ENCODE measurements at places on chromosomes 7 and 10.
A peak's percentile ranks its signal among the peaks of the same experiment; 100 is the strongest.

GRCh38 chr10:129548600-129548999 is 81.6 kb downstream of the MGMT start:
- no peak for DNase-seq

GRCh38 chr10:119149729-119150128 is 15.8 kb downstream of the SFXN4 start:
- DNase-seq, result no peak

DNA sequence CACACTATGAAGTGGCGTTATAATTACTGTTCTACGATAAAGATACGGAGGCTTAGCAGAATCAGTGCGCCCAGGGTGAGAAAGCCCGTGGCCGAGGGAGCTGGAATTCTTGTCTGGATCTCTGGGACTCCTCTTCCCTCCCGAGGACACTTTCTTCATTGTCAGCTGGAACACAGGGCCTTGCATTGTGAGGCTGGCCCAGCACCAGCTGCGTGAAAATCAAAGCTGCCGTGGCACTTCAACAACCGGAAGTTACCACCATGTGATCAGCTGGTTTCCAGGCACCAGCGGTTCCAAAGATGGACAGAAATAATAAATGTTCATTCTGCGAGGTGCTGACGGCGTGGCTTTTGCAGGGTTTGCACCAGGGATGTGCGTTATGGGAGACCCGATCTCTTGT is 234.0 kb upstream of the PITRM1 start:
- no peak for DNase-seq

GRCh38 chr10:82464191-82464818 is 589.3 kb downstream of the NRG3 start:
- no peak for DNase-seq

- DNase-seq, result peak; percentile 7
Observed at GRCh38 chr10:12419262-12419847, 70.0 kb downstream of the CAMK1D start.

DNA sequence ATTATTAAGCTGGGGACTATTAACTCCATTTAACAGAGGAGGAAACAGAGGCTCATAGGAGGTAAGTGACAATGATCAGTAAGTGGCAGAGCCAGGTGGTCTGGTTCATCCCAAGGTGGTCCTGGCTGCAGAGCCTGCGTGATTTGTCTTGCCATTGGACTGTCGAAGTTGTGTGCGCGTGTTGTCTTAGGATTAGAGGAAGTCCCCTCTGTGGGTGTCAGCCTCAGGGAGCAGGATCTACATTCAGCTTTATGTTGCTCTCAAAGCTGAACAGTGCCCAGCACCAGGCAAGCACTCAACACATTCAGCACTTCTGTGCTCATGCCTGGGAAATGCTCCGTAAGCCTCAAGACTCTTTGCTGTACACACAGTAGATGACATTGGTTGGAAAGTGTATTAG is 139.5 kb downstream of the HERPUD2 start:
- no peak for DNase-seq

GRCh38 chr10:129793479-129793878 is 170.6 kb downstream of the EBF3 start:
- no peak for DNase-seq

DNA sequence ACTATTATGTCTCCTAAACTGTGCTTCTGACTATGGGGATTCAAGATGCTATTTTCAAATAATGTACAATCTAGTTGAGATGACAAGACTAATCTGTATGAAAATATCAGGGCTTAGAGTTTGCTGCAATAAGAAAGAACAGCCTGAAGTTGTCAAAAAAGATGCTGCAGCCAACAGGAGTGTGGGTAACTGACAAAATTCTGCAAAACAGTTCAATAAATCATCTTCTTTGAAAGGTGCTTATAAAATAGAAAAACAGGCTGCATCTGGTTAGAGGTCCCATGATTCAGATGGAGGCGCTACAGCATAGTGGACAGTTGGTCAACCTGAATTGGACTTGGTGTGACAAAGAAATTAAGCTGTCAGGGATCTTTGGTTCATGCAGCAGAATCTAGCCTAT is 511.0 kb downstream of the XPNPEP1 start:
- no peak for DNase-seq

DNA sequence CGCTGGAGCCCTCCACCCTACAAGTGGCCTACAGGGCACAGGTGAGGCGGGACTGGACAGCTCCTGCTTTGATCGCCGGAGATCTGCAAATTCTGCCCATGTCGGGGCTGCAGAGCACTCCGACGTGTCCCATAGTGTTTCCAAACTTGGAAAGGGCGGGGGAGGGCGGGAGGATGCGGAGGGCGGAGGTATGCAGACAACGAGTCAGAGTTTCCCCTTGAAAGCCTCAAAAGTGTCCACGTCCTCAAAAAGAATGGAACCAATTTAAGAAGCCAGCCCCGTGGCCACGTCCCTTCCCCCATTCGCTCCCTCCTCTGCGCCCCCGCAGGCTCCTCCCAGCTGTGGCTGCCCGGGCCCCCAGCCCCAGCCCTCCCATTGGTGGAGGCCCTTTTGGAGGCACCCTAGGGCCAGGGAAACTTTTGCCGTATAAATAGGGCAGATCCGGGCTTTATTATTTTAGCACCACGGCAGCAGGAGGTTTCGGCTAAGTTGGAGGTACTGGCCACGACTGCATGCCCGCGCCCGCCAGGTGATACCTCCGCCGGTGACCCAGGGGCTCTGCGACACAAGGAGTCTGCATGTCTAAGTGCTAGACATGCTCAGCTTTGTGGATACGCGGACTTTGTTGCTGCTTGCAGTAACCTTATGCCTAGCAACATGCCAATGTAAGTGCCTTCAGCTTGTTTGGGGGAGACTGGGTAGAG is at the start of gene COL1A2:
COL1A2 (plus strand) TSS at position 459 of the 704 bp plus-strand sequence; CDS start at position 596, 137 bp downstream.
- peak; percentile 4 for DNase-seq

GRCh38 chr10:53091574-53091973 is 319.0 kb upstream of the MBL2 start:
- DNase-seq, result no peak

DNA sequence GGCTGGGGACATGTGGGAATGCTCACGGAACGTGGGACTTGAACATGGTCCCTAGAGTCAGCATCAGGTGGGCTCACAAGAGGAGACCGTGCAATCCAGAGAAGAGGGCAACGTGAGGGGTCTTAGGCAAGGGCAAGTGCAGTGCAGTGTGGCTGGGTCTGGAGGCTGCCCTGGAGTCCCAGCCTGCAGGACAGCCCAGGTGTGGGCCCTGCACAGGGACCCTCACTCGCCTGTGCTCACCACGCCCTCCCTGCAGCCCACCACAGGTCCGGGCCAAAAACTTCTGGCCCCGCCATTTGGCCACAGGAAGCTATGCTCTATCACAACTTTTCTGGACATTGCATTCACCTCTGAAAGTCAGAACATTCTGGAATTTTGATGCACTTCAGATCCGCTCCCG is 133.5 kb downstream of the PAXIP1 start:
- DNase-seq, result no peak

GRCh38 chr7:135905858-135906257 is 71.3 kb downstream of the MTPN start:
- DNase-seq, result no peak

GRCh38 chr10:24929056-24929544 is 23.3 kb downstream of the PRTFDC1 start:
- no peak for DNase-seq

GRCh38 chr10:28922127-28922526 is 244.8 kb downstream of the BAMBI start:
- no peak for DNase-seq

DNA sequence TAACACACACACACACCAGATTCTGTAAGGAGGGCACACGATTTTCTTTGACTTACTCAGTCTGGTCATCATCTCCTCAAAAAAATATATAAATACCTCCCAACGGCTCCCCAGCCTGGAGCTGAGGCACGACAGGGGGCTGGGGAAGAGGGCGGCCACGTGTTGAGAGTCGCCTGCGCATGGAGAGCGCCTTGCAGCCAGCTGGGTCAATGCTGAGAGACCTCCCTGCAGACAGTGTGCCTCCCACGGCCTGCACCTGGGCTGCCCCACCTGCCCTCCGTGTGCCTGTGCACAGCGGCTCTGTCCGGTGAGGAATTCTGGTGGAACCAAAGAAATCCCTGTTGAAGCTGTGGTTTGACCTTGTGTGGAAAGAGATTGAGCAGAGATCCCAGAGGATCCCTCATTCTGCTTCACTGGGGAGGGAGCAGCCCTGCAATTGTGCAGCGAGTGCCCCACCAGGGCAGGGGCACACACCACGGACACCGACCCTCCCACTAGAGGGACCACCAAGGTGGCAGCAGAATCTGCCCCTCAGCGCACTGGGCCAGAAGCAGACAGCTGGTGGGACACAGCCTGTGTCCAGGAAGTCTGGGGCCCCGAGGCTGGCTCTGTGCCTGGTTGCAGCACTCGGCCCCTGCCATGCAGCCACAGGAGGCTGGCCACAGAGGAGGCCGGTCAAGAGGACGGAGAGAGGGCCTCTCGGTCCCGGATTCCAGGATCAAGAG is 150.5 kb upstream of the PPP2R2D start:
- no peak for DNase-seq

- DNase-seq, result no peak
Observed at GRCh38 chr7:91655656-91656055, 224.8 kb downstream of the MTERF1 start.

DNA sequence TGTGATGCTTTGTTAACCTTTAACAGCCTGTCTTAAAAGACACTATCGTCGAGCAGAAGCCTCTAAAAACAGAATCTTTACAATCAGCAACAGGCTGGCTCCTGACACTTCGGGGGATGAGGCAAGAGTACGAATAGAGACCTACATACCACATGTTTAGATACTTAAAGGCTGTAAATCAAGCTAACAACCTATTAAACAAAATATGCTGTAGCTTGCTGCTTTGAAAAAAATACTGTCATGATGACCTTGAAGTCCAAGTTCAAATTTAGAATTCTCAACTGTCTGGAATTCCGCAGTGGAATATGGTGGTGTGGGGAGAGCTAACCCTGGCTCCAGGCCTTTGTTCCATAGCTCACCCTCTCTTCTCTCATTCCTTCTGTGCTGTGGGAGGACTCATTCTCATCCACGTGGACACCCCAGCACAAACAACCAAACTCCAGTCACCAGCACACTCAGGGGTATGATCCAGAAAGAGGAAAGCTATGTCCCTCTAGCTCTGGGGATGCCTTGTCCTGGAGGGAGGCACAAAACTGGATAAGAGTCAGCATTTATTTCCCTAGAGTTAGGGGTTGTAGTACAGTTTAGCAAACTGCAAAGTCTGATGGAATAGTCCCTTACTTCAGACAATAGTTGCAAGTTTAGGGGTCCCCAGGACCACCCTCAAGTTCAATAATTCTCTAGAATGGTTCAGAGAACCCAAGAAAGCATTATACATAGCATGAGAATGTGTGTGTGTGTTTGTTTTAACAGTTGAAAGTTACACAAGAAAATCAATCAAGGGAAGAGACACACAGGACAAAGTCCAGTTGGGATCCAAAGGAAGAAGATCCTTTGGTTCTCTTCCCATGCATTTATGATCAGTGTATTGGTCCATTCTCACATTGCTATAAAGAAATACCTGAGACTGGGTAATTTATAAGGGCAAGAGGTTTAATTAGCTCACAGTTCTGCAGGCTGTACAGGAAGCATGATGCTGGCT is 196.1 kb upstream of the SVIL start:
- DNase-seq, result no peak

DNA sequence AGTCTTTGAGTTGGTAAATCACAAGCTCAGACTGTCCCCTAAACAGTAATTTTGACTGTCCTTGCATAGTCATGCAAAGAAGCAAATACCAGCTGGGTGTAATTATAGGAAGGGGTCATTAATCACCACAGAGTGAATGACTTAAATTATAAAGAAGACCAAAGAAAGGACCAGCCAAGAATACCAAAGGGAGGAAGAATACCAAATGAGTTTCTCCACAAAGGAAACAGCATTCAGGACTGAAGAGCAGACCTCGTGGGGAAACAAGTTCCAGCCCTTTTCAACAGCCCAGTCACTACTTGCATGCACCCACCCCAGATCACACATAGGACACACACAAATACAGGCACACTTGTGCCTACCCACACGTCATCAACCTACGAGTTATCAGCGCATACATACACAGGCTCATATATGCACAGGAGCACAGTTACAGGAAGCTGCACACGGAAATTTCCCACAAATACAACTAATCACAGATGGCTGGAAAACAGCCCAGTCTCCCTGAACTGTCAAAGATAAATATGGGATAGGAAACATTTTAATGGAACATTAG is 77.6 kb downstream of the DENND2A start:
- DNase-seq, result no peak

DNA sequence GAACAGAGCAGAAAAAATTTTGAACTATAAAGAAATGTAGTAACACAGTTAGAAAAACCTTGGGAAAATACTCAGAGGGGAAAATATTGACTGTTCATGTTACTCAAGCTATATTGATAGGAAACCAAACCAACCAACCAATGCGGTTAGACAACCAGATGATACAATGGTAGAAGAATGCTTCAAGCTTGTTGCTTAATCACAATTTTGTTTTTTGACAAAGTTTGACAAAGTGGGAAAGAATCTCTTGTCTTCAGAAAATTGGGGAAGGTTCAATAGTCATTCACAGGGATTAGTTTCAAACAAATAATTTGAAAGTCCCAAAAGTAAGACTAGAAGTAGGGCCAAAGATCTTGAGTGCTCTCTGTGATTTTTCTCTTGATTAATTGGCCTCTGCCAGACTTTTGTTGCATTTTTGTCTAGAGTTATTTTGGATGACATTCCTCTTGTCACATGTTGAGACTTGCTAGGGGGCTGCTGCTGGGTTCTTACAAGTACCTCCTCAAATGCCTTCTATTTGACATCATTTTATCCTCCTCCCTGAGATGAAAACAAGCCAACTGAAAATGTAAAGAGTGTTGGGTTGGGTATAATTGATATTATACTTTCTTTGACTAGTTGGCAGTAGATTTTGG is 233.1 kb upstream of the PHYHIPL start:
- no peak for DNase-seq

DNA sequence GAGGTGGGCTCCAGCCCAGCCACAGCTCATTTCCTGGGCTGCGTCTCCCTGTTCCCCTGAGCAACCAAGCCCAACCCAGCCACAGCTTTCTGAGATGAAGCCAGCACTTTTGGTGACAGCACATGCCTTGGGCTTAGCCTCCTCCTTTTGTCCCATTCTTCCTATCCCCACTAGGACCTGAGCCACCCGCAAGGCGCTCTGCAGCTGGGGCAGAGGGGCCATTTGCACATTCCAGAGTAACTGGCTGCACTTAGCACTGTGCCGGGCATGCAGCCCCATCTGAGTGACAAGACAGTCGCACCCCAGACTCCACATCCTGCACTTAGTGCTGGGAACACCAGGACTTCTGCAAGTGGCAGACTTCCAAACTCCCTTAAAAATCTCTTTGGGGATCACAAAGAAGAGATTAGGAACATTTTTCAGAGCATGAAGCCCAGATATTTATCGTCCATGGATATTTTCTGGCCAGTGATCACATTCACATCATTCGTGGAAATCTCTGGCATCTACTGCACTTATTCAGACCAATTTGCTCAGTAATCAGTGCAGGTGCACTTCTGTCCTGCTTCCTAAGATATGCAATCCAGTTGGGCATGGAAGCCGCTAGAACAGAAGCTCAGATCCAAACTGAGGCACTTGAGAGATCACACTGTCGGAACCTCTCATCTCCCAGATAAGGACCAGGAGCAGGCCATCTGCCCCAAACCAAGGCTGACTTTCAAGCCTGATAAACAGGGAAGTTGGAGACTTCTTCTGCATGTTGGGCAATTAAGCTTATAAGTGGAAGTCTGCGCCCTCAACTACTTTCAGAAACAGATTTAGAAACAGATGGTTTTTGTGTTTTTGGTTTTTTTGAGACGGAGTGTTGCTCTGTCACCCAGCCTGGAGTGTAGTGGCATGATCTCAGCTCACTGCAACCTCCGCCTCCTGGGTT is 26.4 kb downstream of the CHST15 start:
- no peak for DNase-seq

GRCh38 chr7:158246272-158246959 is 341.2 kb downstream of the PTPRN2 start:
- DNase-seq, result no peak
